Uterus (tissue), 4 donors: ENCODE measurements at places on chromosomes 16 and 17.

- DNase-seq = no peak
Observed at GRCh38 chr16:1310832-1311200, 1.4 kb downstream of the UBE2I start.

- no peak for DNase-seq
Observed at GRCh38 chr16:84150926-84151325, 5.8 kb downstream of the DNAAF1 start.

DNA sequence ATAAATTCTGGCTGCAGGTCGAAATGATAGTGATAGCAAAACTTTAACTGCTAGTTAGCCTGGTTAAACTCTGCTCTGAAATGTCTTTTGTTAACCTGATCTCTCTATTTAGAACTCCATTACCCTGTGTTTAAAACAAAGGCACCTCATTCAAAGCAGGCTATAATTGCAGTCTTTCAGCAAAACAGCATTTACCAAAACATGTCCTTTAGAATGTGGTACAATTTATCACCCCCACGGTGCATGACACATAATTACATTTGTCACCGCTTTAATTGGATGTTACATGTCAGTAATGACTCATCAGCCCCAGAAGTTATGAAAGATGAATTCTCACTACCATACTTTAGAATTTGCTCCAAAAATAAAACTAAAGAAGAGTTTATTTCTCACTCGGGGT is 295.4 kb downstream of the TOX3 start:
- DNase-seq = no peak

DNA sequence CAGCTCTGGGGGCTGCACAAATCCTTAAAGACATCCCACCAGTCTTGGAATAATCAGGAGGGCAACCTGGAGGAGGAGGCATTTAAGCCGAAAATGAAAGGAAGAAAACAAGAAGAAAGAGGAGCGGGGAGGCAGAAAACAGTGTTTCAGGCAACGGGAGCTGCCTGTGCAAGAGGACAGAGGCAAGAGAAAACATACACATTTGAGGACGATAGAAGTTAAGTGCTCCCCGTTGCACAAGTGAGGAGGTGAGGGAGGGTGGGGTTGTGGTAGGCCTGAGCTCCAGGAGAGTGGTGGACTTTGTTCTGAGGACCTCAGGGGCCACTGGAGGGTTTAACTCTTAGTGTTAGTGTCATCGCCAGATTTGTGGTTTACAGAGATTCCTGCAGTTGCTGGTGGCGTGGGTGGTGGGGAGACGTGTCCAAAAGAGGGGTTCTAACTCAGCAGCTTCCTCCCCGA is 27.6 kb upstream of the CIBAR2 start:
- no peak for DNase-seq

DNA sequence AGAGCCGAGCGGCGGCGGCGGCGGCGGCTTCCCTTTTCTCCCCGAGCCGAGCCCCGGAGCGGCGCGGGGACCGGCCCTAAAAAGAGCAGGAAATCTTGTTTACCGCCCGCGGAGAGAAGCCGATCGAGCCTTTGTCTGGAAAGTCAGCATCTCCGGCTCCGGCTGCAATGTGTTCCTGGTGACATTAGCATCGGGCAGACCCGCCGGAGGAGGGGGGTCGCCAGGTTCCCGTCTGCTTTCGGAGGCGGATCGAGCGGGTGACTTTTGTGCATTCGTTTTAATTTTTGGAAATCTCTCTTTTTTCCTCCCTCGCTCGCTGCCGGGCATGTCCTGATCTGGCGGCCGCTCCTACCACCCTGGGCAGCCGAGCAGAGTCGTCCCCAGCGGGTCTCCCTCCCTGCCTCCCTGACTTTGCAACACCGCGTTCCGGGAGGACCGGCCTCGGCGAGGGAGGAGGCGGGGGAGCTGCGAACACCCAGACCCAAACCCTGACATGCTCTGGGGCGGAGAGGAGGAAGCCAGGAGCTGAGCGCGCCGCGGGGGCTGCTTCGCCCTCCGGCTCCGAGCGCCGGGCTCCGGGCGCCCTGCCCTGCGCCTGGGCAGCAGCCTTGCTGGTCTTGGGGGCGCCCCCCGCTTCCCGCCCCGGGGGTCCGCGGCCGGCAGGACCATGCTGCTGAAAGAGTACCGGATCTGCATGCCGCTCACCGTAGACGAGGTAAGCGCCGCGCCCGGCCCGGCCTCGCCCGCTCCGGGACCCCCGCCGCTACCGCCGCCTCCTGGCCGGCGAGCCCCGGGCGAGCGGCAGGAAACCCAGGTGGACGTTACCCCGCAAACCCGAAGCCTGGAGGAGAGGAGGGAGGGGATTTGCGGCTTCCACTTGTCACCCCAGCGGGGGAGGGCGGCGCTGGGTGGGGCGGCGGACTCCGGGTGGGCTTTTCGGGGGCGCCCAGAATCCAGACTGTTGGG is 690 bp downstream of the PITPNC1 start:
- peak; percentile 47 for DNase-seq

DNA sequence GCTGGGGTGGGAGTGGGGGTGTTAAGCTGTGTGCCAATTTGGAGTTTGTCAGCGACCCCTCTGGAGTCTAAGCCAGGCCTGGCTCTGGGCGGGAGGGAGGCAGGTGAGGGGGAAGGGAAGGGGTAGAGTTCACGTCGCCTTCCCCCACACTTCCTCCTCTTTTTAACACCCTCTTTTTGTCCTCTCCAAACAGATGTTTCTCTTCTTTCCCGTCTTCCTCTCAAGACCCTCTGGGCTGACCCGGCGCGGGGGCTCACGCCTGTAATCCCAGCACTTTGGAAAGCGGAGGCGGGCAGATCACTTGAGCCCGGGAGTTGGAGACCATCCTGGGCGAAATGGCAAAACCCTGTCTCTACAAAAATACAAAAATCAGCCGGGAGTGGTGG is 3.3 kb downstream of the HOXB1 start:
- DNase-seq = no peak

GRCh38 chr17:44210342-44211192 is 8.9 kb downstream of the UBTF start:
- peak; percentile 89 for DNase-seq

GRCh38 chr17:339193-340061 is 13.2 kb downstream of the RPH3AL start:
- no peak for DNase-seq

DNA sequence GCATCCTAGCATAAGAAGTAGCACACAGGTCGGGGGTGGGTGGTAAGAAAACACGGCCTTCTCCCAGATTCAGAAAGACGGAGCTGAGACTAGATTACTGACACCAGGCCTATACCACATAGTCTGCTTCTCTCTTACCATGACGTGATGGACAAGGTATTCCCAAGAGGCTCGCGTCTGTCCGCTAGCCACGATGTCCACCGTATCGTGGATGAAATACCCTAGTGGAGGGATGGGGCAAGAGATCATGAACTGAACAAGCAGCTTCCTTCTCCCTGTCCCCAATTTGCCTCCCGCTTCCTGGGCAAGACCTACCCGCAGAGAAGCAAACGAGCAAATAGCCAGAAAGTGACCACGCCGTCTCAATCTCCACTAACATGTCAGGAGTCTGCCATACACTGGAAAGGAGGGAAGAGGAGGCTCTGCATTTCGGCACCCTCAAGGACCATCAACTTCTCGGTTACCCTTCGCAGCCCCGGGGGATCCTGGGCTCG is 820 bp downstream of the TLCD1 start:
- DNase-seq = no peak

DNA sequence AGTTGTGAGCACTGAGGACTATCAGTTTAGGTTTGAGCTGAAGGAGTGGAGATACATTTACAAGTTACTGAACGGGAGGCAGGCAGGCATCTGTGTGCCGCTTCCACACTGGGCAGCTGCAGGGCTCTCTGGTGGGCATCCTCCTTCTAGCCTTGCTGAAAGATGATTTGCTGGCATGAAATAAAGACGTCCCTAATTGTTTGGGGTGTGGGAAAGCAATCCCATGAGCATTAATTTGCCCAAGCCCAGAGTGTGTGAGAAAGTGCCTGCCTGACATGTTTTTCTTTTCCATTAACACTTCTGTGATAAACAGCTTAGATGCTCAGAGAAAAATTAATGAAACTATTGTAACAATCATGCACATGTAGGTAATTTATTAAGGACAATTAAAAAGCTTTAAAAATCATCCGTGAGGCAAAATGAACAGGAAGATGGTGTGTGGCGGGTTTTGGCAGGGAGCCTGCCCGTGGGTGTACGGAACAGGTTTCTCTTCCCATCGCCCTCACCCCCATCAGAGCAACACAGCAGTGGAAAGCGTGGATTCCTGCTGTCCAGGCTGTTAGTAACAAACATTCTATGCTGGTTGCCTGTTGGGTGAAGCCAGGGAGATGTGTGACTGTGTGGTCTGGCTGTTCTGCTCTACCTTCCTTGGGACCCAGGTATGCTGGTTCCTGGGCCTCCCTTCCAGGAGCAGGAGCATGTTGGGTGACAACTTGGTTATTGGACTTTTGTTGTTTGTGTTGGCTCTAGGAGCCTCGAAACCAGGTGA is 191.9 kb downstream of the MSI2 start:
- DNase-seq = no peak

DNA sequence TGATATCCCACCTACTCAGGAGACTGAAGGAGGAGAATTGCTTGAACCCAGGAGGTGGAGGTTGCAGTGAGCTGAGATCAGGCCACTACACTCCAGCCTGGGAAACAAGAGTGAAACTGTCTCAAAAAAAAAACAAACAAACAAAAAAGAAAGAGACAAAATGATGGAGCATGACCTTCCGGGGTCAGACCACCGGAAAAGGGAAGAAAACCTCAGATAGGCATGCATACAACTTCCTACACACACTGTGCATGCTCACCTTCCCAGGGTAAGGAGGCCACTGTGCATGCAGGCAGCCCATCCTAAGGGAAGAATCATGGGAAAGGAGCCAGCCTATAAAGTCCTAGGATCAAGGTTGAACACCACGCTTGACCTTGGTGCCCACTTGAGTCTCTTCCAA is 9.6 kb upstream of the MAPK3 start:
- DNase-seq = no peak

DNA sequence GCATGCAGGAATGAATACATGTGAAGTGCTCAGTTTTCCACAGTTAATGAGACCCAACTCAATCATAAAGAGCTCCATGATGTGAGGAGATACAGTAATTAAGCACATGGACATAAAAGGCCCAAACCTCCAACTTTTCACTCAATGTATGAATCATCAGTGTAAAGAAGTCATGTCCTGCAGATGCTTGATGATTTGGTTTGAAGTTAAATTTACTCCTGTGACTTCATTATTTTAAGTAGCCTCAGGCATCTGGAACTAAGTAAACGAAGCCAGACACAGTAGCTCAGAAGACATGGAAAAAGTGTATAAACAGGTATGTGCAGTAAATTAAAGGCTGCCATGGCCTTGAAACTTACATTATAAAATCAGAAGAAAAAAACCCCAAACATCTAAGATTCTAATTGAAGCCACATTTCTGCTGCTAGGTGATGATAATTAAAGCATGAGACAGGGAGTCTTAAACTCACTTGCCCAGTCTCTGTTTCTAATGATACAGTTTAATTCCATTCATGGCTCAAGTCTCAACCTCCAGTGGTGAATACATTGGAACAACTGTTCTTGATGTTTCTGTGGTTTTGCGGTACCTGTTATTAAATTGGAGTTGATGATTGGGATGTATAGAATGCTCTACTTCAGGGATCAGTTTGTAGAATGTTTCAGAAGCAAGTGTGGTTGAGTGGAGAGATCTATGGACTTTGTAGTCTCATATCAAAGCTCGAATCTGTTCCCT is 28.9 kb upstream of the CCL2 start:
- DNase-seq = no peak

DNA sequence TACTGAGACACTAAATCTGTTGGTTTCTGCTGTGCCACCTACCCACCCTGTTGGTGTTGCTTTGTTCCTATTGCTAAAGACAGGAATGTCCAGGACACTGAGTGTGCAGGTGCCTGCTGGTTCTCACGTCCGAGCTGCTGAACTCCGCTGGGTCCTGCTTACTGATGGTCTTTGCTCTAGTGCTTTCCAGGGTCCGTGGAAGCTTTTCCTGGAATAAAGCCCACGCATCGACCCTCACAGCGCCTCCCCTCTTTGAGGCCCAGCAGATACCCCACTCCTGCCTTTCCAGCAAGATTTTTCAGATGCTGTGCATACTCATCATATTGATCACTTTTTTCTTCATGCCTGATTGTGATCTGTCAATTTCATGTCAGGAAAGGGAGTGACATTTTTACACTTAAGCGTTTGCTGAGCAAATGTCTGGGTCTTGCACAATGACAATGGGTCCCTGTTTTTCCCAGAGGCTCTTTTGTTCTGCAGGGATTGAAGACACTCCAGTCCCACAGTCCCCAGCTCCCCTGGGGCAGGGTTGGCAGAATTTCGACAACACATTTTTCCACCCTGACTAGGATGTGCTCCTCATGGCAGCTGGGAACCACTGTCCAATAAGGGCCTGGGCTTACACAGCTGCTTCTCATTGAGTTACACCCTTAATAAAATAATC is 14.6 kb downstream of the STH start:
- DNase-seq = no peak

- DNase-seq = no peak
Observed at GRCh38 chr16:78648517-78648916, 549.1 kb downstream of the WWOX start.

- DNase-seq = no peak
Observed at GRCh38 chr17:78965491-78965924, 14.2 kb downstream of the LGALS3BP start.

DNA sequence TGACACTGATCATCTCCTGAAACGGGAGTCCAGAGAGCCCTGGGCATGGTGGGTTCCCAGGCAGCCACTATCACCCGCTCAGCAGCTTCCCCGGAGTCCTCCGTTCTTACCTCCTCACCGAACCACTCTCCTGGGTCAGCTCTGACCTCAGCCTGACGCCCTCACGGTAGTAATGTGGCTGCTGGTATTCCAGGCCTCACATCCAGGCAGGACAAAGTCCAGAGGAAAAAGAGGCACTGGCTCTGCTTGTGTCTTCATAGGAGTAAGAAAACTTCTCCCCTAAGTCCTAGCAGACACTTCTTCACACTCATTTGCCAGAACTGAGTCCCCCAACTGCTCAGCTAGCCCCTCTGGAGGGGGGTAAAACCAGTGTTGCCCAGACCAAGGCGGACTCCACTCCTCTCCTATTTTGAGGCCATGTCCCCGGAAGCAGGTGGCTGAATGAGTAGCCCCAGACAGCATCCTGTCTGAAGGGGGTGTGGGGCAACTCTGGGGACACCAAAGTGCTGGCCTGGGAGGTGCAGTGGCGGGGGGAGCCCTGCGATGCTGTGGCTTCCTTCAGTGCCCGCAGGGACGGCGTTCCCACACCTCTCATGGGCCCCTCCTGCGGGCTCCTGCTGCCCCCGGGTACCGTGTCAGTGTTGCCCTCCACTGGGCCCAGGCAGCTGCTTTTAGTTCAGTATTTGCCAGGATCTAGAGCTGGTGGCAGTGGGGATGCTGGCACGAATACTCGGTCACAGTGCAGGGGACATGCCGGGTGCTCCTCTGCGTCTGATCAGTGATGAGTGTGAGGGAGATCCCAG is 5.4 kb downstream of the FSCN2 start:
- DNase-seq = no peak

DNA sequence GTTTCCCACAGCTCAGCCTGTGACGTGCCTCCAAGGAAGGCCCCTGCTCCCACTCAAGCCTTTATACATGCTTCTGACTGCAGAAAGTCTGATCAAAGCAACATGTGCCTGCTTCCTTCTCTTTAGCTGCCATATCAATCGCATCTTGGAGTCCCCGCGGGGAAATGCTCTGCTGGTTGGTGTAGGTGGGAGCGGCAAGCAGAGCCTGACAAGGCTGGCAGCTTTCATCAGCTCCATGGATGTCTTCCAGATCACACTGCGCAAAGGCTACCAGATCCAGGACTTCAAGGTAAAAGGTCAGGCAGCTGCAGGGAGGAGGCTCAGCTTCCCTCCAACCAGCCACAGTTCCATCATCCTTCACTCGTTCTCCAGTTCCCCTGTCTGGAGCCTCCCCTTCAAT is 189.7 kb downstream of the ZNF18 start:
- DNase-seq = no peak

- no peak for DNase-seq
Observed at GRCh38 chr17:1270210-1271029, at the start of gene BHLHA9. BHLHA9 (plus strand) TSS chr17:1270444; CDS start chr17:1270564, 120 bp downstream.

- no peak for DNase-seq
Observed at GRCh38 chr17:57876866-57877237, 27.0 kb upstream of the MRPS23 start.
